ENCODE measurements at places on chromosomes 7 and 10. TPM values are rescaled to one million over a fixed set of nuclear protein-coding genes. Genes with fewer than 3 reads are reported as not detected.

- no peak for DNase-seq
These were observed 8.8 kb upstream of the CRPPA start for GRCh38 chr7:16430133-16430532.

GRCh38 chr7:159136846-159137245 is 7.8 kb downstream of the VIPR2 start:
- no peak for DNase-seq

HTRA1 gene
- polyA plus RNA-seq: 86.1 TPM

CHST3 gene
- polyA plus RNA-seq: 13.0 TPM

DNA sequence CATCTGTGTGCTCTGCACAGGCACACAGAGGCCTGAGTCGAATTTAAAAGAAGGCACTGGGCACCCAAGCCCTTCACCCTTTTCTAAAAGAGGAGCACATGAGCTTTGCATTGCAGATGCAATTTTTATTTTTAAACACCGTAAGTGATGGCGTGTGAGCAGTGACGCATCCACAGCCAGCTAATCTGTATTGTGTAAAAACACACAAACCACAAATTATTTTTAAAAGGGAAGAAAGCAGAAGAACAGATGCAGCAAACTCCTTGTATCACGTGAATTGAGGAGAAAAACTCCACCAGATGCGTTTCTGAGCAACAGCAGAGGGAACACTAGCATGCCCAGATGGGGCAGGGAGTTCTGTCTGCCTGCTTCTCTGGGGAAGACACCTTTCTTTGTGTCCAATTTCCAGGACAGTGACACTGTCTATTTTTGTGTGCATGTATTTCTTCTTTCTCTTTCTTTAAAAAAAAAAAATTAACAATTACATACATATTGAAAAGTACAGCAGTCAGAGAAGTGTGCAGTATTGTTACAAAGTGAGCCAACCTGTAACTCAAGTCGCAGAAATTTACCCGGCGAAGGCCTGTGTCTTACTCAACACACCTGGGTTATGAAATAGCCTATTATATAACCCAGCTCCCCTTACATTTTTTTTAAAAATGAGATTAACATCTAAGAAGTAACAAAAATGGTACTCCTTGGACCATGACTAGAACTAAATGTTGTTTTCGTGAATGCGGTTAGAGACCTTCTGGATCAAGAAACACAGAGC is 39.2 kb downstream of the EEPD1 start:
- peak; percentile 61 for DNase-seq

DNA sequence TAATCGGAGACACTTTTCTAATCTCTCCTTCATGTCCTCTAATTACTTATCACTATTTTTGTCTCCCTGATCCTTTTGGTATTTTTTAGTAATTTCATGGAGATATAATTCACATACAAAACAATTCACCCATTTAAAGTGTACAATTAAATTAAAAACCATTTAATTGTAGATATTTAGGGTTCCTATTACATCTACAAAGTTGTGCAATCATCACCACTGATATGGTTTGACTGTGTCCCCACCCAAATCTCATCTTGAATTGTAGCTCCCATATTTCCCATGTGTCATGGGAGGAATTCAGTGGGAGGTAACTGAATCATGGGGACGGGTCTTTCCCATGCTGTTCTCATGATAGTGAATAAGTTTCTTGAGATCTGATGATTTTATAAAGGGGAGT is 29.0 kb downstream of the GCC1 start:
- DNase-seq: no peak

DNA sequence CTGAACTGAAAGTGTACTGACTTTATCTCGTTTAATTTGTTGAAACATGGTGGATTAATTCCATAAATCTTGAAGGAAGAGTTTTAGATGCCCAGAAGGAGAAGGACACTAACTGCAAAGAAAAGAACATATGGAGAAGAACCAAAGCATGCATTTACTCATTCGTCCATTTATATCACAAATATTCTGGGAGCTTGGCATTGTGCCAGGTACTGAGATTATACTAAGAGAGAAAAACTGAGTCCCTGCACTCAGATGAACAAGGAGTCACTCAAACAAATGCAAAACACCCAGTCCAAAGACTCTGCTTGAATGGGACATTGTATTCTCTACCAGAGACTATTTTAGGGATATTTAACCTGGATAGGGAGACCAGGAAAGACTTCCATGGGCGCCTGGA is 588.0 kb upstream of the MGMT start:
- DNase-seq: no peak

DNA sequence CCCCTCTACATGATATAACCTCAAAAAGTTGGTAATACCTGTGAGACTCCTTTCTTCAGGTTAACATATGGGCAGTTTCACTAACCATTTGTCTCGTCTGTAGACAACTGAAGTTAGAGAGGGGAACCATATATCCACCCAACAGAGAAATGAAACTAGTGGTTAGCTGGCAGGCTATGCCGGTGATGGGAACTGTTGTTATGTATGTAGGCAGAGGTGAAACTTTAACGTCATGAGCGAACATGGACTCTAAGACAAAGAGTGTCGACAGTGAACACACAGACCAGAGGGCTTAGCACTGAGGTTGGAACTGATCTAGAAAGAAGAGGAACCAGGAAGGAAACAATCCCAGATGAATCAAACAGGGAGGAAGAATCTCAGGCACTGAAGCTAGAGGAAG is 112.4 kb downstream of the ELMO1 start:
- DNase-seq: no peak

DNA sequence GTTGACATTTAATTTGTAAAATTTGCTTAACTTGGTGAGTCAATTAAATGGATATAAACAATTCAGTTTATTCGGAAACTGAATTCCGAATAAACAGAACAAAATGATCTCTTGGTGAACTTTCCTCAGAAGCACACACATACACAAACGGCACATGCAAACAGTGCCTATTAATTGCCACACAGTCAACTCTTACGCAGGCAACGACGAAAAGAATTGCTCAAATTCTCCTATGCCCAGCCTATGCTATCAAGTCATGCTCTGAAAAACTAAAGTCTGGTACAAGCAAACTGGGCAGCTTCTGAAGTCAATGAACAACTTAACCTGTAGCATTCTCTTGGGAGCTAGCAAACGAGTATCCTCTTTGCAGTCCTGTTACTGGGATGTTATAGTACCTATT is 38.8 kb upstream of the ASL start:
- no peak for DNase-seq

IRF5 gene
- polyA plus RNA-seq: 2.6 TPM

CCT6A gene
- polyA plus RNA-seq: 151 TPM

LRIT2 gene
- not detected for polyA plus RNA-seq

DNA sequence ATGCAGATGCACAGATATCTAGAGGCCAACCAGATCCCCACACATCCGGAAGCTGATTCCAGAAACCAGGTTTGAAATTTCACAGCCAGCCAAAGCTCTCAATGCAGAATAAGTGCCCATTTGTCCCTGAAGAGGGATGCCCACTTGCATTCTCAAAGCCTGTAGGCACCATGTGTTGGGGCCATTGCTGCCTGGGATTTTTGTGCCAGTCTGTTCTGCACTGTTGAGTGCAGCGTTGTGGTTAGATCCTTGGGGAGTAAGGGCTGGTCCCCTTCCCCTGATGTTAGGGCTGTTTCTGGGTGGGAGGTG is 62.4 kb downstream of the EEPD1 start:
- DNase-seq: no peak

DNA sequence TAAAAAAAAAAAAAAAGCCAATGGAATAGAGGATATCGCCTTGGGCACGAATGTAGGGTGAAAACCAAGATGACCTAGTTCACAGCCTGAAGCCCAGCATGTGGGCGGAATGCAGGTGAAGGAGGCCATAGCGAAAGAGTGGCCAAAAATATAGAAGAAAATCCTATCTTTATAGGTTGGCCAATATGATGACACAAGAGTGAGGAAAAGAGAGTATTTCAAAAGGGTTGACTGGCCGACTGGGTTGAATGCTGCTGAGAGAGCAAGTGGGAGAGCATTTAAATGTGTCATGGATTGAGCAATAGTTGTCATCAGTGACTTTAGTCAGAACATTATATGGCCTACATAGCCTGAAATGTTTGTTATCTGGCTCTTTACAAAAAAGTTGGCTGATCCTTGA is 17.2 kb upstream of the GLI3 start:
- DNase-seq: no peak

GRCh38 chr10:131553121-131553520 is 241.6 kb upstream of the TCERG1L start:
- DNase-seq: no peak

GRCh38 chr7:96017877-96018276 is 245.5 kb downstream of the DYNC1I1 start:
- no peak for DNase-seq

TMEM213 gene
- 0.04 TPM for polyA plus RNA-seq

All from muscle of back (tissue), 13 donors.